ENCODE measurements at places on chromosomes 6 and 20.

DNA sequence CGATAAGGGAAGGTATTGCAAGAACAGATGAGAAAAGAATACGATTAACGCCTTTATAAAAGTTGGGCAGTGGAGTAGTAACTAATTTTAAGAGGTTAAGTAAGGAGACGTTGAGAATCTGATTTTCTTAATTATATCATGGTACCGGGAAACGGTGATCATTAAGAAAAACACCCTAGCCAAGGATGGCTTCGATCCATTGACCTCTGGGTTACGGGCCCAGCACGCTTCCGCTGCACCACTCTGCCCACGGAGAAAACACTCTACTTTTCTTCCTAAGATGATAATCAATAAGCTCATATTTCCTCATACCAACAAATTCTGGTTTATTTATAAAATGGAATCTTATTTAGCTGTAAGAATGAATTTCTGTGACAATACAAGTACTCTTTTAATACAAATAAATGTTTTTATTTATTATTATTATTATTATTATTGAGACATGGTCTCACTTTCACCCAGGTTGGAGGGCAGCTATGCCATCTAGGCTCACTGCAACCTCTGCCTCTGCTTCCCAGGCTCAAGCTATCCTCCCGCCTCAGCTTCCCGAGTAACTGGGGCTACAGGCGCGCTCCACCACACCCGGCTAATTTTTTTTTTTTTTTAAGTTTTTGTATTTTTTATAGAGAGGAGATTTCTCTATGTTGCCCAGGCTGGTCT lies 8.3 kb downstream of the POM121L2 start:
- no peak for DNase-seq

DNA sequence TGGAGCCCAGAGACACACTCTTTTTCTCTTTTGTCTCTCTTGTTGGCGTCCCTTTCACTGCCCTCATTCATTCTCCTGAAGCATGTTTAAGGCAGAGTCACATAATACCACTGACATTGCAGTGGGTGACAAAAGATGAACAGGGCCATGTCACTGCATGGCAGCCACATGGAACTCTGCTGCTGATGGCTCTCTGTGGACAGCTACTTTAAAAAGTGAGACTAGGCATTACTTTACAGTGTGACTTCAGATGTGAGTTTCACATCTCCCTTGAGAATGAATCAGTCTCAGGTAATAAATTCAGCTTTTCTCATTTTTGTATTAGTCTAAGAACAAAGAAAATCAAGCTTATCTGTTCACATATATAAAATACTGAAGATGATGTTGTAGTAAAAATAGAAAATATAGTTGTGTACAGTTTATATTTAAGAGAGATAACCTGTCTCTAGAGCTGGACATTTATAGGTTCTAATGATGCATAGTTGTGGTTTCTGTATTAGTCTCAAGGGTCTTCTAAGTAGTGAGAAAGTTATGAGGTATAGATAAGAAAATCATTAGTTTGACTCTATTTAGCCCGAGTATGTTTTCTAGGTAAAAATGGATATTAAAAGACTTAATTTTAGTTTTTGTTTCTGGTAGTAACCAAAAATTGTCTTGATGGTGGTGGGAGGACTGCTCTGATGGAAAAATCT lies 6.1 kb downstream of the MRS2 start:
- DNase-seq: no peak

DNA sequence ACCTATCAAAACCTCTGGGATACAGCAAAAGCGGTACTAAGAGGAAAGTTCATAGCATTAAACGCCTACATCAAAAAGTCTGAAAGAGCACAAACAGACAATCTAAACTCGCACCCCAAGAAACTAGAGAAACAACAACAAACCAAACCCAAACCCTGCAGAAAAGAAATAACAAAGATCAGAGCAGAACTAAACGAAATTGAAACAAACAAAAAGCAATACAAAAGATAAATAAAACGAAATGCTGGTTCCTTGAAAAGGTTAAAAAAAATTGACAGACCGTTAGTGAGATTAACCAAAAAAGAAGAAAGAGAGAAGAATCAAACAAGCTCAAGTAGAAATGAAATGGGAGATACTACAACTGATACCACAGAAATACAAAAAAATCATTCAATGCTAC lies 302.3 kb downstream of the RNGTT start:
- DNase-seq: no peak

GRCh38 chr6:27290065-27290849 lies 21.8 kb downstream of the POM121L2 start:
- no peak for DNase-seq

DNA sequence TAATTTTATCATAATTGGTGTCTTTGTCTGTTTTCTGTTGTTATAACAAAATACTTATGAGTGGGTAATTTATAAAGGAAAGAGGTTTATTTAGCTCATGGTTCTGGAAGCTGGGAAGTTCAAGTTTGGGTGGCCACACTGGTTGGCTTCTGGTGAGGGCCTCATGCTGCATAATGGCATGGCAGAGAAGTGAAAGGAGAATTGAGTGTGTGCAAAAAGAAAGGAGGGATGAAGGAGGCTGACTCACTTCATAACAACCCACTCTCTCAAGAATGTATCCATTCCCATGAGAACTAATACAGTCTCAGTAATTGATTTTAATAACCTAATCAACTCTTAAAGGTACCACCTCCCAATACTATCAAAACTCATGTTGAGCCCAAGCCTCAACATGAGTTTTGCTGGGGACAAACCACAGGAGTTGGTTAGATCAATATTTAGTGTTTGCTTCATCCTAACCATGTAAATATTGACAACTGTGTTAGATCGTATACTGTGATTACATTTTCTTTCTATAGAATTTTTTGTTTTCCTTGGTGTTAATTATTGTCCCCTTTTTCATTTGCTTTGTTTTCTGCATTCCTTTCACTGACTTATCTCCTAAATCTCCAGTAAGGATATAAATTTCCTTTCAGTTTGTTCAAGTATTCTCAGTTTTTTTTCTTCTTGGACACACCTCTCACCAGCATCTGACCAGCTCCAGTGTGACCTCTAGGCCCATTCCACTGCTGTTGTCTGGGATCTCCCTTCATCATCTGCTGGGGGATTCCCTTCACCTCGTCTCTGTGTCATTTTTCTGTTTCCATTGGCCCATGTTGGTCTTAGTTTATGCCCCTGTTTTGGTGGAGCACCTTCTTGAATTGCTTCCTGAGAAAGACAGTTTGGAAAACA lies 54.8 kb upstream of the SCGN start:
- DNase-seq: no peak

DNA sequence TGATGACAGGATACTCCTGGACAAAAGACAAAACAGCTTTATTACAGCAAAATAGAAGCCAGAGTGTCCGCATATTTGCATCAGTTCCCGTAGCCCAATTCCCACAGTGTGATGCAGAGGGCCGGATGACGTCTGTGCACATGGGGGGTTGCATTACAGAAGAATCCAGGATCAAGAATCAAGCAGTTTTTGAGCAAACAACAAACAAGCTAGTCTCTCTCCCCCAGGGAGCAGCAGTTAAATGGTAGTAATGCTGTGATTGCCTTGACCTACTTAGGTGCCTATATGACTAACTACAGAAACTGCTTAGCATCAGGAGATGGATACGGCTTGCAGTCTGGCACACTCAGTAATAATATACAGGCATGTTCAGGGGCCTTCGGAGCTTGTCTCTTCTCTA lies 3.2 kb upstream of the SDHAF4 start:
- DNase-seq: peak; percentile 32

- DNase-seq: no peak
Observed at GRCh38 chr6:73508776-73509175, 12.1 kb downstream of the EEF1A1 start.

DNA sequence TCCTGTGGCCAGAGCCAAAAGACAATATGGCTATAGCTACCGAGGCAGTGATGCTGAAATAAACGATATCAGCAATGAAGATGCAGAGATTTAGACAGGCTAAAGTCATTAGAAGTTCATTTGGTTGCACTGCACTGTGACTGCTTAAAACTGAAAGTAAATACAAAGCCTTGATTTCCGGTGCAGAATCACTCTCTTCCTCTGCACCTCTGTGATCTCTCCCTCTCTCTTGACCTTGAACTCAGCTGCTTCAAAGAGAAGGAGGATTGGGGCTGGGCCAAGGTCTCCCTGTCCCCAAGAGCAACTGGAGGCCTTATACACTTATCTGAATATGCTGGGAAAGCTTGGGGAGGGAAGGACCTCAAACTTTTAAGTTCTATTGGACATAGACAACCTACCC lies 34.6 kb upstream of the SPACA1 start:
- no peak for DNase-seq

DNA sequence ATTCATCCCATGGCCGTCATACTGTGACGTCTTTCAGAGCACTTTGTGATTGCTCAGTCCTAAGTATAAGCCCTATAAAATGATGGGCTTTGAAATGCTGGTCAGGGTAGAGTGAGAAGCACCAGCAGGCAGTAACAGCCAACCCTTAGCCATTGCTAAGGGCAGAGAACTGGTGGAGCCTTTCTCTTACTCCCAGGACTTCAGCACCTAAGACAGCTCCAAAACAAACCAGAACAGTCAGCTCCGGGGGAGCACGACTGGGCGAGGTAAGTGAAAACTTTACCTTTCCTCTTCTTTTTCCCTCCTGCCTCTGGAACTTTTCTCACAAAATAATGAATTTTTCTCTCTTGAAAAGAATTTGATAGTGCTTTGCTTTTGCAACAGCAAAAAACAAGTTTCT lies at the start of gene VIP:
VIP (plus strand) TSS at position 104 of the 400 bp plus-strand sequence. CDS start 1,381 bp downstream, outside the sequence.
- no peak for DNase-seq

GRCh38 chr20:62505337-62506045 lies 29.7 kb upstream of the GATA5 start:
- DNase-seq: no peak

DNA sequence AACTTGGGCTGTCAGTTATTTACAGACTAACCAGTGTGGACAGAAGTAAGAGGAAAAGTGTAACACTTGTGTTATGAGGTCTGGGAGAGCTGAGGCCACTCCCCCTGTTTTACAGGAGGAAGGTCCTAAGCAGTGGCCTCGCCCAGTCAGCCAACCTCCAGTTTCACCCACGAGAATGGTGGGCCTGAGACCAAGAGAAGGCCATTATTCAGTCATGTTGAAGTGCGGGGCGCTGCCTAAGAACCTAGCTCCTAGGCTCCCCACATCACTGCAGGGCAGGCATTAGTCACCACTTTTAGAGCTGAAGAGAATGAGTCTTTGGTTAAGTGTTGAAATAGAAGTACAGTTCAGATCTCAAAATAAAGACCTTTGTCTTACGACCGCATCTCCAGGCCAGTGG lies 27.9 kb downstream of the CDYL start:
- no peak for DNase-seq

GRCh38 chr6:81696524-81696923 lies 56.0 kb downstream of the TENT5A start:
- DNase-seq: no peak

DNA sequence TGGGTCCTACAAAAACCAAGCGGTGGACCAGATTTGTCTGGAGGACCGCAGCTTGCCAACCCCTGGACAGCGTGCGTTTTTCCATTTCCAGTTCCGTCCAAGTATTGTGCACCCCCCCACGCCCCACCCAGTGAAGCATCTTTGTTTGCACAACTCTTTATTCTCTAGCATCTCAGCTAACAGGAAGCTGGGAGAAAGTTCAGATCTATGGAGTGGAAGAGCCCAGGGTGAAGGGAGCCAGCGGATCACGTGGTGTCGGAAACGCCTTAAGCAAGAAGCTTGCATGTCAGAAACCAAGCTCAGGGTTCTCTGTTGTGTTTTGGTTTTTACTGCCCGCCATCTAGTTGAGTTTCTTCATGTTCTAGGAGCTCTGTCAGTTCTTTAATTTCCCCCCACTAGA lies 29.9 kb downstream of the ARID1B start:
- no peak for DNase-seq

DNA sequence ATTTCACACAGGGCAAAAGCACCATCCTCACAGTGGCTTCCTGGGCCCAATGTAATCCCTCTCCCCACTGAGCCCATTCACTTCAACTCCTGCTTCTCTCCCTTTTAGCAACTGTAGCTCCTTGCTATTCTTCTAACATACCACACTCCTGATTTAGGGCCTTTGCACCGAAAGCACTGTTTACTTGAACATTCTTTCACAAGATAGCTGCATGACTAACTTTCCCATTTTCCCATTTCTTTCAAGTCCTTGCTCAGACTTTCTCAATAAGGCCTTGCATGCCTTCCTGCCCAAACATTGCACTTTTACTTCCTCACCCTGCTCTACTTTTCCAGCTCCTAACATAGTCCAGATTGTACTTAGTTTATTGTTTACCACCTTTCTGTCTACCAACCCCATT lies 73.0 kb downstream of the SHPRH start:
- no peak for DNase-seq

DNA sequence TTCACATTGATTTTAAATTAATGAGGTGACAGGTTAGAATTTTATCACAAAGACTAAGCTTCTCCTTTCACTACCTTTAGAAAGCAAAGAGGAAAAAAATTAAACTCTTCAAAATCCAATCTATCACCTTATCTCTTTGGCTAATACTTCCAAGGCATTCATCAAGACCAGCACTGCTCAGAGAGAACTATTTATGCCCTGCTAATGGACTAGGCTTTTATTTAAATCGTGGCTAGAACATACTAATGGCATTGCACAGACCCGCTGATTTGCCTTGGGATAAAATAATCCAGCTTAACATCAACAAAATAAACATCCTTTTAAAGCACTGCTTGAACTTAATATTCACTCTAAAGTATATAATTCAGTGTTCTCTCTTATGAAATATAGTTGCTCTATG lies 880.4 kb downstream of the HACE1 start:
- DNase-seq: no peak

- DNase-seq: no peak
Observed at GRCh38 chr6:86775893-86776292, 161.4 kb upstream of the HTR1E start.

DNA sequence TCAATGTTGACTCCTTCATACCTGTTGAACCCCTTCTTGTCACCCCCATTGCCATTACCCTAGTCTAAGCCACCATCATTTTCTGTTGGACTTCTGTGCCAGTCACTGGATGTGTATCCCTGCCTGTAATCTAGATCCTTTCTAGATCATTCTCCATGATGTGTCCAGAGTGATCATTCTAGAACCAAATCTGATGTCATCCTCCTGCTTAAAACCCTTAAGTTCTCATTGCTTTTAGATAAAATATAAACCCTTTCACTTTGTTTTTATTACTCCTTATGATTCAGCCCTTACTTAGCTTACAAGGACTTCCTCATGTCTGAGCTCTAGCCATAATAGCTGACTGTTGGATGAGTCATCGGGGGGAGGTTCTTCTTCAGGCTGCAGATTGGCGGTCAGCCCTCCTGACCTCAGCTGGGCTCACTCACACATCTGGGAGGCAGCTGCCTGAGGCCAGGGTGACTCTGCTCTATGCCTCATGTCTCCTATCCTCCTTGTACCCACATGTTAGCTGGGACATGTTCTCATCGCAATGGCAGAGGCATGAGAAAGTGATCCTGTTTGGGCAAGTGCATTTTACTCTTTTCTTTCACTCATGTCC lies 287.6 kb downstream of the ESR1 start:
- DNase-seq: no peak

- DNase-seq: no peak
Observed at GRCh38 chr20:58824843-58825242, 25.9 kb downstream of the GNAS-AS1 start.

GRCh38 chr20:33552519-33552918 lies 62.6 kb downstream of the CBFA2T2 start:
- no peak for DNase-seq

- DNase-seq: no peak
Observed at GRCh38 chr6:56821005-56821432, 133.9 kb upstream of the BEND6 start.

- no peak for DNase-seq
Observed at GRCh38 chr6:33124525-33124901, 48.7 kb downstream of the HLA-DPB1 start.
